Left lobe of liver (tissue), 2 donors: ENCODE measurements at places on chromosomes 6 and 20.

DNA sequence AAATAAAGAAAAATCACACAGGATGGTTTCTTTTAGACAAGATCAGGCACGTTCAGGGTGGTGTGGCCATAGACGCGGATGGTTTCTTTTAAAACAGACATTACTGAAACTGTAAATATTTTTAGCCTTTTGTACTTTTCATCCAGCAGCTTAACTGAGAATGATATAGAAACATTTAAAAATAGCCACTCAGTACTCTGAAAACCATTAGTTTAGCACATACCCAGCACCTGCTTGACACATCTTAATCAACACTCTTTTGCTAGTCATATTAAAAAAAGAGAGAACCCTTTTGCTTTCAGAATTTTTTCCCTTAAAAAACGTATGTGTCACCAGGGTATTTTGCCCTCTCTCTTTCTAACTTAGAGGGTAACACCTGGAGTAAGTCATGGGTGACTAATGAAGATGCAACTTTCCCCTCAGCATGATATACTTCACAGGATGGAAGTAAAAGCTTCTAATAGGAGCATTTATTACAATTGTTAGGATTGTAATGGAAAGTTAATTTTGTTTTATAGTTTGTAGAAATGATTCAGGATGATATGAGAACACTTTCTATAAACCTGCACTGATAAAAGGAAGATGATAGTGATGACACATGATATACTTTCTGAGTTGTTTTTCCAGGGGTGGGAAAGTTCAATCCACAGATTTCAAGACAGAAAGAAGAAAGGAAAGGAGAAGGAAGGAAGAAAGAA is 45.2 kb downstream of the BACH2 start:
- DNase-seq = no peak

DNA sequence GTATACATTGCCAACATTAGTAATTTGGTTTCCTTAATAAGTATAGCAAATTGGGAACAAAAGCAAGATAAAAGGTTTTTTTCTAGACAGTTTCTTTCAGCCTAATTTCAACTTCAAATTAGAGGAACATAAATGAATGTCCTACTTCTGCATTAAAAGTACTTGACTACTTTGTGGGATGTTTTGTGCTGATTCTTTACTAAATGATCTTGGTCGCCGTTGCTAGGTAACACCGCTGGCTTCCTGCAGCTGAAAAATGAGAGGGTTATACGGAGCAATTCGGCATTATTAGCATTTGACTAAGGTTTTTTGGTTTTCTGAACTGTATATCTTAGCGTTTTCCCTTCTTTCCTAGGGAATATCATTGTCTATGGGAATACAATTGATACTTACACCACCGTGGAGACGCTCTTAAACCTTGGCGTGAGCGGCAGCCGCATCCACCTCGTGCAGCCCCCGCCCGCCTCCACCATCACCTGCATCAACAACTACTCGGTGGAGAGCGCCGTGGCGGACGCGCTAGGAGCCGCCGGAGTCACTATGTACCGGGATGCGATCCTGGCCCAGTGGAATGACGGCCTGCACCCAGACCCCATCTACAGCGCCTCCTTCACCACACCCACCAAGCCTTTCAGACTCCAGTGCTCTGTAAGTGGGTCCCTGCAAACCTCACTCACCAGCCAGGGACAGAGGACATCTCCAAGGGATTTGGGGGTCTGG is 90.9 kb upstream of the INSM1 start:
- DNase-seq = no peak

- no peak for DNase-seq
These were observed 24.9 kb upstream of the DEFB126 start for GRCh38 chr20:117518-117917.

GRCh38 chr6:104686550-104687175 is 173.1 kb downstream of the HACE1 start:
- DNase-seq = no peak

- peak; percentile 56 for DNase-seq
These were observed 179.9 kb upstream of the TAB2 start for GRCh38 chr6:149137594-149137993.

- DNase-seq = peak; percentile 78
These were observed 616 bp downstream of the TUBB start for GRCh38 chr6:30720738-30721197.

DNA sequence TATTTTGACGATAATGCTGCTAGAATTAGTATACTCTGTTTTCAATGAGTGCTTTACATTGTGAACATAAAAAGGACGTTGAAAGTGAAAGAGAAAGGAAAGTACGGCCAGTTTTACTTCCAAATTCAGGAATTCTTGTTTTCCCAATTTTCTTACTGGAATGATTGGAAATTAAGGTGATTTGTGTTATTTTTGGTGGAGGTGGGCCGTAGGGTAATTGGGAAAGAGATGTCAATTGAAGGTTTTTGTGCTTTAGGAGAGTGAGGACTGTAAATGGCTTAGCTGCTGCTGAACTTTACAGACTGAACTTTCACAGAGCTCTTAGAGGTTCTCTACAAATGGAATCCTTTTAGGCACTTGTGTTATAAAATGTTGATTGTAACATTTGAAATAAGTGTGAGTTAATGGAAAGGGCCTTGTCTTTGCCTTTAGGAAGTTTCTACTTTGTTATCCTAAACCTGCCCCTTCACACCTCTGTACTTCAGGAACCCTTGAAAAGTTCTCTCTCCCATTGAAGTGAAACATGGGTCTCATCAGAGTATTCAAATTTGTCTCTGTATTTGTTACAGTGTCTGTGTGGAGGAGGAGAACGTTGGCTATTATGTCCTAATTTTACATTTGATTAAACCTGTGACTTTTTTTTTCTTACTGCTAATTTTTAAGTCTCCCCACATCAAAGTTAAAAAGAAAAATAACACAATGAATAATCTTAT is 256.4 kb downstream of the ARID1B start:
- no peak for DNase-seq

- no peak for DNase-seq
These were observed 10.8 kb downstream of the SIM1 start for GRCh38 chr6:100453701-100454521.

DNA sequence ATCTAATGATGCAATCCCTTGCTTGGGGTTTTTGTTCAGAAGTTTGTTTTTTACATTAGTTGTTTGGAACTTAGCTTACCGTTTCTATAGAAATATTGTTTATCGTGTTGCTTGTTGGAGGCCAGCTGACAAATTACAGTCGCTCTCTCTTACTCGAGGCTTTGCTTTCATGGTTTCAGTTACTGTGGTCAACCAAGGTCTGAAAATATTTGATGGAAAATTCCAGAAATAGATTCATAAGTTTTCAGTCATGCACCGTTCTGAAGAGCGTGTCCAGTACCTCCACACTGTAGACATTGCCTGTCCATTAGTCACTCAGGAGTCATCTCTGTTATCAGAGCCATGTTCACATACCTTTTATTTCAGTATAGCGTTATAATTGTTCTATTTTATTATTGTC is 47.9 kb downstream of the DEK start:
- no peak for DNase-seq
